ENCODE measurements at places on chromosomes 1 and 21. TPM values are rescaled to one million over a fixed set of nuclear protein-coding genes. Genes with fewer than 3 reads are reported as not detected.

- DNase-seq = no peak
- H3K4me3 ChIP-seq = no peak overlapping the region
- H3K36me3 ChIP-seq = peaks cover 40% of the 10 kb centered on the region
These were observed 90.6 kb downstream of the OBSCN start for GRCh38 chr1:228298471-228298870.

- peak overlapping the region; percentile 80 for H3K27ac ChIP-seq
- H3K4me3 ChIP-seq = no peak overlapping the region
- DNase-seq = peak; percentile 84
These were observed 142.4 kb downstream of the GLUL start for GRCh38 chr1:182249201-182249676.

Gene TIE1
- total RNA-seq = not detected

DNA sequence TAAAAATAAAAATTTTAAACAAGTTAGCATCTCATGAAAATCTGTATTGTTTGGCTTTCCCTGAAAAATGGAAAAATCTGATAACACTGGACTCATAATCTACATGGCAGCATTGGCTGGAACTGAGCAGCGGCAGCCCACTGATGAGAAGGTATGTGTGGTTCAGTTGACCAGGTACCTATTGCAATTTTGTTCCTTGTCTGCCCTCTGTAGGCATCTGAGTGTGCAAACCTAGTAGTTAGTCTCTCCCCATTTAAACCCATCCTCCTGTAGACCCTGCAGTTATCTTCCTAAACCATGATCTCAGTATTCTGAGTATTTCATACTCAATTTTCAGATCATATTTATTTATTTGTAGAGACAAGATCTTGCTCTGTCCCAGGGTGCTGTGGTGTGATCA is 59.4 kb upstream of the SERBP1 start:
- H3K27me3 ChIP-seq = no peaks in the 10 kb centered on the region
- H3K27ac ChIP-seq = no peak overlapping the region
- H3K4me1 ChIP-seq = peaks cover under 1% of the 10 kb centered on the region
- H3K4me3 ChIP-seq = no peak overlapping the region
- no peaks in the 10 kb centered on the region for H3K36me3 ChIP-seq
- peak; percentile 12 for DNase-seq

- H3K36me3 ChIP-seq = no peaks in the 10 kb centered on the region
- H3K27me3 ChIP-seq = peaks cover 21% of the 10 kb centered on the region
- no peak for DNase-seq
These were observed 131.7 kb downstream of the TMEM53 start for GRCh38 chr1:44542420-44543063.

GRCh38 chr1:234989479-234990327 is 138.9 kb downstream of the TOMM20 start:
- H3K27me3 ChIP-seq = no peaks in the 10 kb centered on the region
- H3K27ac ChIP-seq = peak overlapping the region; percentile 85
- no peaks in the 10 kb centered on the region for H3K36me3 ChIP-seq
- H3K4me1 ChIP-seq = peaks cover 70% of the 10 kb centered on the region
- peak overlapping the region; percentile 39 for H3K4me3 ChIP-seq
- peak; percentile 66 for DNase-seq

Gene ADSS2
- 47.7 TPM for total RNA-seq

GRCh38 chr21:15514073-15514946 is 215.5 kb upstream of the USP25 start:
- no peaks in the 10 kb centered on the region for H3K36me3 ChIP-seq
- H3K4me1 ChIP-seq = peaks cover 21% of the 10 kb centered on the region
- peak overlapping the region; percentile 24 for H3K4me3 ChIP-seq
- peak; percentile 67 for DNase-seq

Gene HHAT
- total RNA-seq = 1.8 TPM

Gene OLFML3
- total RNA-seq = 0.21 TPM

DNA sequence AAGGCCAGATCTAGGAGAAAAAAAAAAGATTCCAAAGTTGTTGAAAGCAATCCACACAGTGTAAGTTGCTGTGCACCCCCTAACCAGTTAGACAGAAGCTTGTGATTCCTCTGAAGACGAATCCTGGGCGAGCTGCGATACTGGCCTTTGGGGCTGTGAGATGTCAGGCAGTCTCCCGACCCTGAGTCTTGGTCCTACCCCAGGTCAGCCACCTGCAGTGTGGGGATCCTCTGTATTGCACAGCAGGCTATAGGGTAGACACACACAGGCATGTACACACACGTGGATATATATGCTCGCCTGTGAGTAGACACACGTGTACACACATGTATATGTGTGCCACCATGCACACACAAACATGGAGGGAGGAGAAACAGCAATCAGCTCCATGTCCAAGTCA is 12.9 kb downstream of the ACTRT2 start:
- DNase-seq = no peak
- H3K4me3 ChIP-seq = no peak overlapping the region
- H3K27me3 ChIP-seq = no peaks in the 10 kb centered on the region
- peaks cover 19% of the 10 kb centered on the region for H3K4me1 ChIP-seq

DNA sequence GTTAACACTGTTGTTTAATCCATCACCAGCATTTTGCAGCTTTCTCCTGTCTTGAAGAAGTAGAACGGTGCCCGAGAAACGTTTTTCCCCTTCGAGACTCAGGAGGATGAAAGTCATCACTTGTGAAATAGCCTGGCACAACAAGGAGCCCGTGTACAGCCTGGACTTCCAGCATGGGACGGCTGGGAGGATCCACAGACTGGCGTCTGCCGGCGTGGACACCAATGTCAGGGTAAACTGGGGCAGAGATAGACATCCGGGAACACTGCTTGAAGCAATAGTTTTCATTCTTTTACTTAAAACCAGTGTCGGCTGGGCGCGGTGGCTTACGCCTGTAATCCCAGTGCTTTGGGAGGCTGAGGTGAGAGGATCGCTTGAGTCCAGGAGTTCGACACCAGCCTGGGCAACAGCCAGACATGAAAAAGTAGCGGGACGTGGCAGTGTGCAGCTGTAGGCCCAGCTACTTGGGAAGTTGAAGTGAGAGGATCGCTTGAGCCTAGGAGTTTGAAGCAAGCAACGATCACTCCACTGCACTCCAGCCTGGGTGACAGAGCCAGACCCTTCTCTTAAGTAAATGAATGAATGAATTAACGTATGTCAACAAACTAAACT is 945 bp downstream of the CHAF1B start:
- H3K4me1 ChIP-seq = peaks cover 20% of the 10 kb centered on the region
- no peak overlapping the region for H3K27ac ChIP-seq
- peaks cover 24% of the 10 kb centered on the region for H3K36me3 ChIP-seq
- DNase-seq = no peak

DNA sequence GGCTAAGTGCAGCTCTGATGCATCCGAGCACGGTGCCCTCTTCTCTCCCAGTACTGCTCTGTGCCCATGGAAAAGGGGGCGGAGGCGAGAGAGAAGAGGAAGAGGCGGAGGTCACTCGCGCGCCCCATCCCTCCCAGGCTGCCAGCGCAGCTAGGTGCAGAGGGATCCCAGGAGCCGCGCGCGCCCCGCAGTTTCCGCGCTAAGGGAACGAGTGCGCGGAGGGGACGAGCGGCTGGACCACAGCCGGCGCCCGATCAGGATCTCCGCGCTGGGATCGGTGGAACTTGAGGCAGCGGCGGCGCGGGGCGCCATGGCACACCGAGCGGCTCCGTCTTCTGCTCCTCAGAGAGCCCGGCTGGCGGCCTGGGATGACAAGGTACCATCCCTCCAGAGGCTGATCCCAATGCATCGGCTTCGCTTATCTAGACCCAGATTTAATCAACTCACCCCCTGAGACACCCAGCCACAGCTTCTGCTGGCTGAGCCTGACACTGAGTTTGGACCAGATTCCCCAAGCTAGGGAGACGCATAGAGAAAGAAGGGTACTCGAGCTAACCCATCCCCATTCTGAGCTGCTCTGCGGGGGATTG is at the start of gene PTGFR:
PTGFR (plus strand) TSS at position 114 of the 590 bp plus-strand sequence. CDS start 1,770 bp downstream, outside the sequence.
- H3K27ac ChIP-seq = no peak within 1 kb of the TSS
- peaks cover 25% of the 10 kb centered on the region for H3K27me3 ChIP-seq
- no peak for DNase-seq
- H3K4me3 ChIP-seq = no peak within 1 kb of the TSS
- H3K4me1 ChIP-seq = peaks cover 3% of the 10 kb centered on the region

GRCh38 chr1:24983006-24983680 is 53.1 kb upstream of the RUNX3 start:
- H3K4me1 ChIP-seq = peaks cover 83% of the 10 kb centered on the region
- peaks cover 1% of the 10 kb centered on the region for H3K36me3 ChIP-seq
- no peaks in the 10 kb centered on the region for H3K27me3 ChIP-seq
- H3K27ac ChIP-seq = no peak overlapping the region
- H3K4me3 ChIP-seq = no peak overlapping the region
- no peak for DNase-seq

DNA sequence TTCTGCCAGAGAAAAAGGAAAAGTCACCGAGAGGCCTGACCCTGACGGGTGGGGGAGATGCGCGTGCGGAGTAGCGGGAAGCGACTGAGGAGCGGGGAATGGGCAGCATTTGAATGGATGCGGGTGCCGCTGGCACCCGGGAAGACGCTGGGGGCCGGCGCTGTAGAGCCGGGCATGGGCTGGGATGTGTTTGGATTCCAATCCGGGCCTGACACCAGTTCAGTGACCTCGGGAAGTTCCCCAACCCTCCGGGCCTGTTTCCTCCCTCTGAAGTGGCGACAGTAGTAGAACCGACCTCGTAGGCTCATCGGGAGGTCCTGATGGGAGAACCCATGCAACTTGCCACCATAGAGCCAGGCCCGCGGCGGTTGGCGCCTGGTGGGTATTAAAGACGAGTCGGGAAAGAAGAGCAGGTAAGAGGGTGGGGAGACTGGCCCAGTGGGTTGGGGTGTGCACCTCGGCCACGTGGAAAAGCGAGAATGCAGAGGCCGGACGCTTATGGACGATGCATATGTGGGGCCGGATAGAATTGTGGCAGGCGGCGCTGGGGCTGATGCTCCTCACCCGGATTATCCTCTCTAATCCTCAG is 642 bp upstream of the SLC16A1 start:
- peak overlapping the region; percentile 97 for H3K27ac ChIP-seq
- H3K27me3 ChIP-seq = no peaks in the 10 kb centered on the region
- H3K4me3 ChIP-seq = peak overlapping the region; percentile 98
- H3K4me1 ChIP-seq = peaks cover 59% of the 10 kb centered on the region

Gene NBPF4
- total RNA-seq = not detected

Gene TTC22
- total RNA-seq = 4.6 TPM

DNA sequence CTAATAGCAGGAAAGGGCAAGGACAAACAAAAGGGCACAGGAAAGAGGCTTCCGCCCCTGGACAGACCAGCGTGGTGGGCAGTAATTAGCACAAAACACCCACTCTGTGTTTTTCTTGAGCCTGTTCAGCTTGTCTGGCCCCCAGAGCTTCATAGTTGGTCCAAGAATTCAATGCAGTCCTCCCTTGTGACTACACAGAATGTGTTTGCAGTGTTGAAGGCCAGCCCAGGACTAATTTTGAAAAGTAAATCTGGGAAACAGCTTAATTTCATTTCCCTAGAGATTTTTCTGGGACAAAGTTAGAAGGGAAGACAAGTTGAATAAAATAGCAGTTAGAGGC is 49.2 kb upstream of the LMO4 start:
- no peak overlapping the region for H3K27ac ChIP-seq
- no peaks in the 10 kb centered on the region for H3K4me1 ChIP-seq
- DNase-seq = no peak

DNA sequence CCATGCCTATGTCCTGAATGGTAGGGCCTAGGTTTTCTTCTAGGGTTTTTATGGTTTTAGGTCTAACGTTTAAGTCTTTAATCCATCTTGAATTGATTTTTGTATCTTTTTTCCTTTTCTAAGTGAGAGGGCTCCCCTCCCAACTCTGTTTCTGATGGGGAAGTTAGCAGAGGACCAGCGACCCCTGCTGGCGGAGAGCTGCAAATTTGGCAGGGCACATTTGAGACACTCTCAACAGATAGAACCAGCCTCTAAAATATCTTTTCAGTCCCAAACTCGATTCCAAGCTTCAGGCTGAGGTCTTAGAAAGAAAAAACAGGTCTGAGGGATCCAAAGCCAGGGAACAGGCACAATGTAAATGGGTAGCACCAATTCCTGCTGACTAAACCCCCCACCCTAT is 32.5 kb downstream of the LRRC3 start:
- peaks cover 9% of the 10 kb centered on the region for H3K27me3 ChIP-seq
- H3K36me3 ChIP-seq = no peaks in the 10 kb centered on the region
- no peaks in the 10 kb centered on the region for H3K4me1 ChIP-seq
- H3K27ac ChIP-seq = no peak overlapping the region
- H3K4me3 ChIP-seq = no peak overlapping the region

Gene ADAMTS1
- total RNA-seq = not detected

Gene COL18A1
- 4.5 TPM for total RNA-seq

DNA sequence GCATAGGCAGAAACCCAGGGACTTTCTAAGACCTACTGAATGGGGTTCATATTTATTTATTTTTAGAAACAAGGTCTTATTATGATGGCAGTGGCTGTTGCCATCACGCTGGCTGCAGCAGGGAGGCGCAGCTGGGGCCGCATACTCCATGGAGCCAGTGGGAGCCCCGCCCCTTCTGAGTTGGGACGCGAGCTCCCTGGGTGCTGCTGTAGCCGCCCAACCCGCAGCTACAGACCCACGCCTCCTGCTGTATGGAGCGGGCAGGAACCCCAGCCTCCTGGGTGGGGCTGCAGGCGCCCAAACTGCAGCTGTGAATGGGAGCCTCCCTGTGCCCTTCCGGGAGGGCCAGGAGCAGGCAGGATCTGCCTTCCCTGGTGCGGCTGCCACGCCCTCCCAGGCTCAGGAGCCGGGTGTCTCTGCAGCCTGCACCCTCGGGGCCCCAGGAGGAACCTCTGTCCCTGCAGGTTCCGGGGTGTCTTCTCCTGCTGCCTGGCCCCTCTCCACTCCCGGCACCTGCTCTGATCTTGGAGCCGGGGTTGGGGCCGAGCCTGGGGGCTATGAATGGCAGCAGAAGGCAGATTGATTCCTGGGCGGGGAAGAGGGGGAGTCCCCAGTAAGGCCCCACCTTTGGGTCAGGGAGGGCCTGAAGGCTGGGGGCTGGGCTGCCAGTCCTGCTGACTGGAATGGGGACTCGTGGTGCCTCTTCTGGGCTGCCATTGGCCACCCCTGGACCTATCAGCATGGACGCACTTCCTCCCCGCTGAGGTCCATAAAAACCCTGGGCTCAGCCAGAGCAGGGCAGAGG is 66.5 kb upstream of the LRRN2 start:
- no peak overlapping the region for H3K4me3 ChIP-seq
- H3K36me3 ChIP-seq = no peaks in the 10 kb centered on the region
- H3K27me3 ChIP-seq = peaks cover 3% of the 10 kb centered on the region
- no peaks in the 10 kb centered on the region for H3K4me1 ChIP-seq
- DNase-seq = no peak

DNA sequence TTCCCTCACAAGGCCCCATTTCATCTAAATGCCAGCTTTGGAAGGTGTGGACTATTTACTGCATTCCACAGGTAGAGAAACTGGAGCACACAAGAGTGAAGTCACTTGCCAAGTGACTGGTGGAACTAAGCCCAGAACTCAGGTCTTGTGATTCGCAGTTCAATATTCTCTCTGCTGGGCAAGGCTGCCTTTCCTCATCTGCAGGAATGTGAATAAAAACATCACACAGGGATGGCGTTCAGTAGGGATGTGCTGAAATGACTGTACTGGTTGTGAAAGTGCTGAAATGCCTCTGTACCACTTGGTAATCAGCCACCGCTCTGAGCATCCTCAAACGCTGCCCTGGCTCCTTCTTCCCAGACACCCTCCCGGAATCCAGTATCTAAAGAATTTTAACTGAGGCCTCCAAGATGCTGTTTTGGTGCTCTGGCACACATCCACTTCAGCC is 145.6 kb downstream of the HIVEP3 start:
- peaks cover 5% of the 10 kb centered on the region for H3K4me1 ChIP-seq
- DNase-seq = no peak
- H3K36me3 ChIP-seq = no peaks in the 10 kb centered on the region
- no peak overlapping the region for H3K27ac ChIP-seq
- no peak overlapping the region for H3K4me3 ChIP-seq
- no peaks in the 10 kb centered on the region for H3K27me3 ChIP-seq

Gene CNR2
- not detected for total RNA-seq

Gene ANGPTL3
- total RNA-seq = not detected

GRCh38 chr21:36193200-36193599 is 36.6 kb downstream of the DOP1B start:
- H3K27ac ChIP-seq = no peak overlapping the region
- H3K27me3 ChIP-seq = no peaks in the 10 kb centered on the region
- H3K36me3 ChIP-seq = peaks cover 3% of the 10 kb centered on the region
- peaks cover 7% of the 10 kb centered on the region for H3K4me1 ChIP-seq

All from activated CD4-positive, alpha-beta memory T cell treated with anti-CD3 and anti-CD28 coated beads for 36 hours (primary cell).